ENCODE measurements at places on chromosomes 7 and 10.
A peak's percentile ranks its signal among the peaks of the same experiment; 100 is the strongest.

DNA sequence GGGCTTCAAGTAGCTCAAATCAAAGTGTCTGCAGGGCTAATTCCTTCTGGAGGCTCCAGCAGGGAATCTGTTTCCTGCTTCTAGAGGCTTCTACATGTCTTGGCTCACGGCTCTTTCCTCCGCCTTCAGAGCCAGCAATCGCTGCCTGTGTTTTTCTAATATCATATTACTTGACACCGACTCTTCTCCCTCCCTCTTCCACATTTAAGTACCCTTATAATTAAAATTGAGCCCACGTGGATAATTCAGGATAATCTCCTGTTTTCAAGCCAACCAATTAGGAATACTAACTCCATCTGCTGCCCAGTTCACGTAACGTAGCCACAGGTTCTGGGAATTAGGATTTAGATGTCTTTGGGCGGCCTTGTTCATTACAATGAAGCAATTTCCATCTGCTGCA, 372.2 kb downstream of the DPP6 start:
- no peak for DNase-seq

GRCh38 chr7:15715435-15715834, 29.0 kb upstream of the MEOX2 start:
- DNase-seq: no peak

GRCh38 chr7:119782286-119782685, 490.7 kb upstream of the KCND2 start:
- no peak for DNase-seq

- no peak for DNase-seq
These were observed 11.9 kb downstream of the FLNC start for GRCh38 chr7:128841921-128842673.

DNA sequence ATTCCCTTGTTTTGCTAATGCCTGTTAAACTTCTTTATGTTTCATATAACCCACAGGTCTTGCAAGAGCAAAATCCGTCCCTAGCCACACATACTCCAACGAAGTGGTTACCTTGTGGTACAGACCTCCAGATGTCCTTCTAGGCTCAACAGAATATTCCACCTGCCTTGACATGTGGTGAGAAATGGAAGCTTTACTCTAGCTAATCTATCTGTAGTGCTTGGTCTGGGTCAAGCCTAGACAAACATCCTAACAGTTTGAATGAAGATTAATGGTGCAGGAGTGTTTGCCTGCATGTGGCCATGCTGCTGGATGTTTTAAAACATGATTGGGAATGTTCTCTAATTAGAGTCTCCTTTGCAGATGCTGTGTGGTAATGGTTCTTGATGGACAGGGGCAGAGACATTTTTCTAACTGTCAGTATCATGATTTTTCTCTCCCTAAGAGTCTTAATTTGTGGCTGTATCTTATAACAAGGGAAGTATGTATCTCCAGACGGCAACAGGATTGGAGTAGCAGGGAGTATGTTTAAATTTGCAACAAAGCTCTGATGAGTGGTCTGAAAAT, 308.5 kb upstream of the FZD1 start:
- DNase-seq: no peak

DNA sequence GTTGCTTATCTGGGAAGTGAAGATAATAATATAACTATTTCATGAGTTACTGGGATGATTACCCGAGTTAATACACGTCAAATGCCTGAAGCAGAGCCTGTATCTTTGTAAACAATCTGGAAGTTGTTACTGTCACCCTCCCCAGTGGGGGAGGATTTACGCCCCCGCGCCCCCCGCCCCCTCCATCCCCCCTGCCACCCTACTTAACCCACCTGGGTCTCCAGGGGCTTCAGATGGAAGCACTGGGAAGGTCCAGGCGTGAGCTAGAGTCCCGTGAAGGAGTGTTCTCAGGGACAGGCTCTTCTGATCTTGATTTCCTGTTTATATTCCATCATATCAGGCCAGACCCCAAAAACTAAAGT, 691 bp upstream of the PPA1 start:
- DNase-seq: no peak

GRCh38 chr7:151754142-151754590, 122.7 kb downstream of the PRKAG2 start:
- peak; percentile 97 for DNase-seq

Measured in fibroblast of skin of left biceps (primary cell).